ENCODE measurements at places on chromosomes 11 and 22.
A peak's percentile ranks its signal among the peaks of the same experiment; 100 is the strongest.

GRCh38 chr11:64245401-64245796 lies 1.3 kb downstream of the PPP1R14B start:
- no peak for DNase-seq

DNA sequence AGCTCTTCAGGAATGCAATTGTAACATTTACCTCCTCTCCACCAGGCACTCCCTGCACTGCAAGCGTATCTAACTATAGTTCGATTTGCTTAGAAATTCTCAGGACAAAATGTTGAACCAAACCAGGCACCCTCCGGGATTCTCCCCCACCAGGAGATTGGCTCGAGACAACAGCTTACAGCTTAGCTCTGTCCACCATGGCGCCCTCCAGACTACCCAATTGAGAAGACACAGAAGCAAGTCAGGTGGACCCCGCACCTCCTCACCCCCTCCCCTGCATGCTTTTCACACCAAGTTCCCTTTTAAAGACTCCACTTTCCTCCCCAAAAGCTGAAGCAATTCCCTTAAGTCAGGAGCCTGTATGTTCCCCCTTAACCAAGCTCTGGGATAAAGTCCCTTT lies 34.7 kb upstream of the RFPL3 start:
- DNase-seq: no peak

DNA sequence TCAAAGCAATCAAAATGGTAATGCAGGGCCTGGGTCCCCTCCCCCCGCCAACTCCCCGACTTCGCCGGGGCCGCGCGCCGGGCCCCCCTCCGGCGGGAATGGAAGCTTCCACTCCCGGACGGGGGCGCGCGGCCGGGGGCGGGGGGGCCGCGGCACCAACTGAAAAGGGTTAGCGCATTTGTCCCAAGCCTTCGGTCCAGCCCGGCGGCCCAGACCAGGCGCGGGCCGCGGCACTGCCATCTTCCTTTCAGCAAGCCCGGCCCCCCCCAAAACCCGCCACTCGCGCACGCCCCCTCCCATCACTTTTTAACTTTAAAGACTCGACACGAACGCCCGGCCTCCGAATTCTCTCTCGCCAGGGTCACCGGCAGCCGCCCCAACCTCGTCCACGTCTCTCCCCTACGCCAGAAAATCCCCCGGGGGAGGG lies 2.8 kb downstream of the PHF21B start:
- no peak for DNase-seq

DNA sequence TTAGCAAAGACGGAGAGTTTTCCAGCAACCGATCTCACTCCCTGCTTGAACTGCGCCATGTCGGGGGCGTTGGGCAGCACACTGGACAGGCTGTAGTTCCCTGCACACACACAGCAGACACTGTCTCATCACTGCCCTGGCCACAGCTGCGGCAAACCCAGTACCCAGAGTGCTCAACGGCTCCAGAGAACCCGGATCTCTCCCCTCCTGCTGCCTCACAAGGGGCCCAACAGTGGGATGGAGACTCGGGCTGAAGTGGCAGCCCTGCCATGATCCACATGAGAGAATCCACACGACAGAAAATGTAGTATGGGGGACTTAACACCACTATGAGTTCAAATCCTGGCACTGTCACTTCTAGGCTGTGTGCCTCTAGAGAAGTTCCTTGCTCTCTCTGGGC lies 58.0 kb downstream of the ARFGAP3 start:
- DNase-seq: no peak

DNA sequence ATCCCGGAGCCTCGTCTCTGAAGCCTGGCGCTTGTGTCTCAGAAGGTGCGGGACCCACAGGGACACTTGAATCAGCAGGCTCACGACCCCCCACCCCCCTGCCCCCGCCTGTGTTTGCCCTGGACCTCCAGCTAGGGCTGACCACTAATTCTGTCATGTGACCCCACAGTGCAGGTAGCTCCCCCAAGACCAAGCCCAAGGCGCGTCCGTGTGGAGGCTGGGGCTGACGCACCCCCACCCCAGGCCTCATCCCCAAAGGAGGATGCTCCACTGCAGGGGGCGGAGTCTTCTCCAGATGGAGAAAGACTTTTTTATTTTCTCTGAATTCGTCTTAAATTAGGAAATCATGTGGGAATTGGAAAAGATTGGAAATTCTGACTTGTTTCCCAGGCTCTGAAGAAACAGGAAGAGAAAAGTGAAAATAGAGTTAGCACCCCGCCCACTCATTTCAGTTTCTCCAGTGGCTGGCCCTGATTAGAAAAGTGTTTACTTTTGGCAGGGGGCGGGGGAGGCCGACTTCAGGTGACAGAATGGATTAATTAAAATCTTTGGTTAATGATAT lies 1.0 kb upstream of the RELA start:
- DNase-seq: peak; percentile 70

DNA sequence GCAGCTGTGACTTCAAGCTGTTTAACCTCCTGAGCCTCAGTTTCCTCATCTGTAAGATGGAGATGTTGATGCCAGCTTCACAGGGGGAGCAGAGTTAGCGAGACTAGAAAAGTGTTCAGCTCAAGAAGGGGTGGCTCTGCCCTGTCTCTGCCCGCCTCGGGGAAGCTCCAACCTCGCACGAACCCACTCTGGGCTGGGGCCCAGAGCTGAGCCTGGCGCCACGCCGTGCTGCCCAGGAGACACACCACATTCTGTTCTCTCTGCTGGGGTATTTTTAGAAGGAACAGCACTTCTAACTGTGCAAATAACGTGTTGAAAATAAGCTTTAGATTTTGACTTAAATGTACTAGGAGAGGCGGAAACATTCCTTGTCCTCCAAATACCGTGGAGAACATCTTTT lies 74.1 kb downstream of the PHF21B start:
- DNase-seq: no peak

DNA sequence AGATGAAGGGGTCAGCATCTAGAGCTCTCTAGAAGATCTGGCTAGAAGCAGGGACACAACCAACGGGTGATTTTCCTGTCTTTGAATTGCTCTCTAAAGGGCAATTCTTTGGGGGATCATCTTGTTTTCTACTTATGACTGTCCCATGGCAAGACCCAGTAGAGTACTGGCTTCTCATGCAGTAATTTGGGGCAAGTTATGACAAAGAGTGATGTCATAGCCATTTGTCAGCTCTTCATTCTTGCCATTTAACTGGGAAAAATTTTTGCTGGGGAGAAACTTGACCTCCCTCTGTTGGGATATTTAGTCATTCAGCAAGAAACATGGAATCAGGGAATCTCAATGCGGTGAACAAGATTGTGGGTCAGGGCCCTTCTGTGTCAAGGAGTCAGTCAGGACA lies 80.4 kb downstream of the SLC1A2 start:
- DNase-seq: no peak

DNA sequence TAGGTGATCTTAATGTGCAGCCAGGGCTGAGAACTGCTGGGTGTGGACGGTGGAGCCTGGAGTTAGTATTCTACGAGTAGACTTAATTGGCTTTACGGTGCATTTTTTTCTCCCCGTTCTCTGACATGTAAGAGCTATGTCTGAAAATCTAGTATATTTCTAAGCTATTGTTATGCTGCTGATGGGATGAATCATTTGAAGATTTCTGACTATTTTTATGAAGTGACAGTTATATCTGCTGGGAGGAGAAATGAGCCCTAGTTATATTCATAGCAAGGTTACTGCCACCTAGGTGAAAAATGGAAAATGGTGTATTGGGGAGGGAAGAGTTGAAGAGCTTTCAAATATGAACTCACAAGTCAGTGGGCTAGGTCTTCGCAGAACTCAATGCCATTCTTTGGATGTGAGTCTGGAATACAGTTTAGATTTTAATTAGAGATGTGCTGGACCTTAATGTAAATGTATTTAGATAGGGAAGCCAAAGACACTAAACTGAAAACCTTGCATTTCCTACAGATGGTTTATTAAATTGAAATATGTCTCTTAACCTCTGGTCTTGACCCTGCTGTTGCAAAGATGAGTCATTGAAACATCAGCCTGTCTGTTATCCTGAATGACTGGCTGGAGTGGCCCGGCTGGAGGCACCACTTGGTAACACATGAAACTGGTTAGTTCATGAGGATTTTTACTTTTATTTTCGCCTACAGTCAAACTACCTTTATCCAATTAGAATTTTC lies 293.7 kb downstream of the DDX10 start:
- DNase-seq: peak; percentile 80

GRCh38 chr22:22895776-22896445 lies 8.3 kb downstream of the IGLL5 start:
- DNase-seq: no peak

GRCh38 chr11:116221351-116221750 lies 551.4 kb downstream of the BUD13 start:
- no peak for DNase-seq

DNA sequence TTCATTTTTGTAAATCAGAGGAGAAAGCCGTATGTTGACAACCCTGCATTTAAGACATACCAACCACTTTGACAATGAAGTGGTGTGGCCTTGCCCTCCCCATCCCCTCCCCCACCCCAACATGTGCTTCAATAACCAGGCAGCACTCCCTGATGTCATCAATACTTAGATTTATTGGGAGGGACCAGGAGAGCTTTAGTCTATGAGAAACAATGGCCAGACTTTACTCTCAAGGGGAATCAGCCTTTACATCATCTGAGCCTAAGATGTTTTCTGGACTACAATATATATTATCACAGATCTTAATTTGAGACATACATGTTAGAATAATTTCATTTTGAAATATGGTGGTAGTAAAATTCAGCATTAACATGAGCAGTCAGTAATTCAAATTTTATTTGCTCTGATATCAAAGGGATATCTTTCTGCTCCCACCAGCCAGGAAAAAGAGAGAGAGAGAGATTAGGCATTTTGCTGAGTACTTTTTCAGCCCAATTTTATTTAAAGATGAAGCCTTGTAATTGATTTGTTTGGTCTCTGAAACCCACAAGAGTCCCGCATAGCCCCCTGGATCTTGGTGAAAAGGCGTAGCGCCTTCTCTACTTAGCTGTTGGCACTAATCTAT lies 38.1 kb downstream of the PARVA start:
- no peak for DNase-seq

GRCh38 chr11:77468527-77468926 lies 5.4 kb downstream of the PAK1 start:
- no peak for DNase-seq

GRCh38 chr11:75767228-75767572 lies 1.4 kb upstream of the DGAT2 start:
- DNase-seq: no peak

DNA sequence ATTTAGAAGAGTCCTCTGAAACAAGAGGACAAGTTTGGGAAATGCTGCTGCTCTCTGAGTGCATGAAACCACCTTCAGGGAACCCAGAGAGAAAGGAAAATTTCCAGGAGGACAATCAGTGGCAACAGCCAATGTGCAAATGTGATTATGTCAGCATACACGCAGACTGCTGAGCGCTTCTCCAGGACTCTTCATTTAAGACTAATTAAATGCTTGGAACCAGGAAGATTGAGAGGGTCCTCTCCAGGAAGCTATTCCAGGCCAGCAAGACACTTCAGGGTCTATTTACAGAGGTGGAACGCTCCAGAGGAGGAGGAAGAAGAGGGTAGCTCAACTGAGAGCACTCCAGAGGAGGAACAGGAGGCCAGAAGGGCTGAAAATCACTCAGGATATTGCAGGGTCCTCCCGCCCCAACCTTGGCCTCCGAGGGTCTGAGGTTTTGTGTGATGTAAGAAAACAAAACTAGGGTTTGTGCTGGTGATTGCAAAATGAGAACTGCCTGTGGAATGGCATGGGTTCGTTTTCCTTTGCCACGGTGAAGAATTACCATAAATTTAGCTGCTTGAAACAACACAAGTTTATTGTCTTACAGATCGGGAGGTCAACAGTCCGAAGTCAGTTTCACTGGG lies 14.1 kb upstream of the HTR3A start:
- DNase-seq: no peak

Measured in fibroblast of lung (primary cell).